A673 (cell line): ENCODE measurements at places on chromosomes 2 and 18. TPM values are rescaled to one million over a fixed set of nuclear protein-coding genes. Genes with fewer than 3 reads are reported as not detected.

ANKRD30B gene
- total RNA-seq = not detected in 2 replicates

MC5R gene
- total RNA-seq = not detected in 2 replicates

SEPTIN10 gene
- total RNA-seq = 106 and 118 TPM in 2 replicates

TIMM21 gene
- total RNA-seq = 70.5 and 85.1 TPM in 2 replicates

MYO7B gene
- total RNA-seq = 0.24 TPM in 1 of 2 replicates, not detected in the other

GPR45 gene
- not detected in 2 replicates for total RNA-seq

IL1R2 gene
- total RNA-seq = not detected in 2 replicates

POMC gene
- total RNA-seq = not detected in 2 replicates

TMBIM1 gene
- 40.2 and 43.9 TPM in 2 replicates for total RNA-seq

MSTN gene
- total RNA-seq = not detected in 2 replicates

EHD3 gene
- 4.4 and 4.8 TPM in 2 replicates for total RNA-seq

DNA sequence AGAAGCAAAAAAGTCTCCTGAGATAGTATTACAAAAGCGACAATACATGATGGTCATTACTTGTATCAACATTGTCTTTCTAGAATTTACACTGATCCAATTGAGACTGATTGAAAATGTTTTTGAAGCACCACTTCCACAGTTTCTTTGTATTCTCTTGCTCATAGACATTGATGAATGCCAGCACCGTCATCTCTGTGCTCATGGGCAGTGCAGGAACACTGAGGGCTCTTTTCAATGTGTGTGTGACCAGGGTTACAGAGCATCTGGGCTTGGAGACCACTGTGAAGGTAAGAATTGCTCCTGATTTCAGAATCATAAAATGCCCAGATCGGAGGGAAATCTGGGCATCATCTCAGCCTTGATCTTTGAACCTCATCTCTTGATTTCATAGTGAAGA, 175.1 kb upstream of the RASGRP3 start:
- no peak for DNase-seq

DNA sequence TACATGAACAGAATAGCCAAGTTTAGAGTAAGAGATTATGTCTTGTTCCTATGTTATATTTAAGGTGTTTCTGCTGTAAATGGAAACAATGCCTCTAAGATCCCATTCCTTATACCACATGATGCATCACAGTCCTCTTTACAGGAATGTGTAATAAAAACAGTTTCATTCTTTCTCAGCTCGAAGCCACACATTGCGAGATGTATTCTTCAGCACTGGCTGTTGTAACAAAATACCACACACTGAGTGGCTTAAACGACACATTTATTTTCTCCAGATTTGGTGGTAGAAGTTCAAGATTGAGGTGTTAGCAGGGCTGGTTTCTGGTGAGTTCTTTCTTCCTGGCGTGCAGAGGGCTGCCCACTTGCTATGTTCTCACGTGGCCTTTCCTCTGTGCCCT, 246.2 kb downstream of the SOCS6 start:
- no peak for DNase-seq

GRCh38 chr18:21907451-21907850, 166.9 kb downstream of the MIB1 start:
- no peak for DNase-seq

- DNase-seq = peak; percentile 5
Measured at GRCh38 chr2:108787216-108787541, 608 bp downstream of the CCDC138 start.

GRCh38 chr2:67455219-67456142, 58.3 kb downstream of the ETAA1 start:
- DNase-seq = no peak

DNA sequence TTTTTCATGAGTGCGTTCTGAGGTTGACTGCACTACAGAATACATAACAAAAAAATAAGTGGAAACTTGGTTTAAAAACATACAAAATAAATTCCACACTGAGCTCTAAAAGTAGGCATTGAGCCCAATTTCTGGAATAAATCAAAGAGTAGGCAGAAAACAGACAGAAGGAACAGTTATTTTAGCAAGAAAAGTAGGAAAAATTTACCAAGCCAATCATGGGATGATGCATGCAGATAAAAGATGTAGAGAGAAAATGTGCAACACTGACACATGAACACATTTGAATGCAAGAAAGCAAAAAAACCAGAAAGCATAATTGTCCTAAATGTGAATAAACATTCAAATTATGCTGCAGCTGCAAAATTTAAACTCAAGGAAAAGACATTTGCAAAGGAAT, 308.3 kb downstream of the DLGAP1 start:
- no peak for DNase-seq

GRCh38 chr18:79558933-79559416, 120.6 kb upstream of the CTDP1 start:
- no peak for DNase-seq

- peak; percentile 98 for DNase-seq
Measured at GRCh38 chr2:676647-677055, 555 bp downstream of the TMEM18 start.

DNA sequence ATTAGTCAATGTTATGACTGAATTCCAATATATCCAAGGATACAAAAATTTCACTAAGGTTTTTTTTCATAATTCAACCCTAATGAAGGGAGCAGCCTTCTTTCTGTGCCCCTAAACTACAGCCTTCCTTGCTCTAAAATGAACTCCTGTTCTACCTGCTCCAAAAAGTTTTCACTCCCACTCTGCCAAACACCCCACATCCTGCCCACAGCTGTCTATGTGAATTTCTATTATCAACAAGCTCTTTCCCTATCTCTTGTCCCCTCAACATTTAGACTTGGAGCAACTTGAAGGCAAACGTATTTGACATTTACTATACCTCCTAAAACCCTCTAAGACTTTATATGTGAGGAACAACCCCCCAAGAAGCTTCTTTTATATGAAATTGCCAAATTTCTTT, 2.5 kb downstream of the STAT4 start:
- no peak for DNase-seq

GRCh38 chr2:25939257-25939668, 43.0 kb downstream of the KIF3C start:
- no peak for DNase-seq
